LNCaP clone FGC (cell line): ENCODE measurements at places on chromosomes 3 and 15.

- DNase-seq = no peak
These were observed 44.4 kb upstream of the FAN1 start for GRCh38 chr15:30859091-30859874.

- DNase-seq = no peak
These were observed 127.6 kb downstream of the NAALADL2 start for GRCh38 chr3:174986685-174987084.

DNA sequence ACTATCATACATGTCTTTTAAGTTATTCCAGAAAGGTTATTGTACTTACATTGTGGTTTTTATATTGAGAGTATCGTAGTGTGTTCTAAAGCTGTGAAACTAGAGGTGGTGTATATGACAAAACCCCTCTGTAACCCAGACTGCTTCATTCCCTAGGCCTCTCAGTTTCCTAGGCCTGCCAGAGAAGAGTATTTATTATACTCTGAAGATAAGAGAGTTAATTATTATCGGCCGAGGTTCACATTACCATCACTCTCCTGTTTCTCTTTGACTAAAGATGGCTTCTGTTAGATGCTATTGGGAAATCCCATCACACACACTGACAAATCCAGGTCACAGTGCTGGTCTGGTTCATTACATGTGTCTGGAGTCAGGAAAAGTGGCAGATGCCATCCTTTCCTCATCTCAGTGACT lies 20.5 kb downstream of the EXOSC7 start:
- no peak for DNase-seq

- no peak for DNase-seq
These were observed 52.4 kb downstream of the GASK1A start for GRCh38 chr3:43031485-43031884.

DNA sequence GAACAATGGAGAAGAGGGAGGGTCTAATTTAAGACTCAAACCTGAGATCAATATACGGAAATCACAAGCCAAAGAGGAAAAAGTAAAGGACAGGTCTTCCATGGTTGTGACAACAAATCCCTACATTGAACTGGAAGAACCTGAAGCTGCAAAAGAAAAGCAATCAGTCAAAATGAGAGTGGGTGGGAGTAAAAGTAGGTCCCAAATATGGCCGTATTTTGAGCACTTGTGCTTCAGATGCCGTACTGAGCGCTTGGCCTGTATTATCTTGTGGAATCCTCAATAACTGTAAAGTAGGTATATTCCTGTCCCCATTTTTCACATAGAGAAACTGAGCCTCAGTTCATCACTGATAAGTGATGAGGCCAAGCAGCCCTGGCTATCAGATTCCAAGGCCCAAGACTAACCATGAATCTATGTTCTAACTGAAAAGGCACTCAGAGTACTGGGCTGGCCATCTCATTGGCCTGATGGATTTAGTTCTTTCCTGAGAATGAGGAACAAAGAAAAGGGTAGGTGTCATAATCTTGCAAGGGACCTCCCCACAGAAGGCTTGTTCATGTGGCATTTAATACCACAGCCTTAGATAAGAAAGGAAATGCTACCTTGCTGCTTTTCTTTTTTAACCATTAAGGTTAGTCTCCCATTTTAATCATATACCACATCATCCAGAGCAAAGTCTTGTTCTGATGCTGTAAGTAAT lies 52.5 kb downstream of the LRRN1 start:
- no peak for DNase-seq

DNA sequence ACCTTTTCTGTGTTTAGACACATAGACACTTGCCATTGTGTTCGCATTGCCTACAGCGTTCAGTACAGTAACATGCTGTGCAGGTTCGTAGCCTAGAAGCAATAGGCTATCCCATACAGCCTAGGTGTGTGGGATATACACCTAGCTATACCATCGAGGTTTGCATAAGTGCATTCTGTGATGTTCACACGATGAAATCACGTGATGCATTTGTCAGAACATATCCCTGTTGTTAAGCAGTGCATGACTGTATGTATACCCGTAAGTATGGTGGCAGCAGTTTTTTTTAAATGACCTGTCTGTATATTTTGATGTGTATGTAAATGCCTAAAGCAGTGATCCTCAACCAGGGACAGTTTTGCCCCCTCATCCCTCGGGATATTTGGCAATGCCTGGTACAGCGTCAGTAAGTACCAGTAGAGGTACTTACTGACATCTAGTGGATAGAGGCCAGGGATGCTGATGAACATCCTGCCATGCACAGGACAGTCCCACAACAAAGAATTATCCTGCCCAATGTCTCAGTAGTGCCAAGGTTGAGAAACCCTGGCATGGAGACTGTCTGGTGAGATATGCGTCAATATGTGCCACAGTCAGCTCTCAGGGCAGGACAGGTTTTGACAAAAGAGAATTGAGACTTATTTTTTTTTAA lies 129.1 kb downstream of the HCN4 start:
- DNase-seq = peak; percentile 48

DNA sequence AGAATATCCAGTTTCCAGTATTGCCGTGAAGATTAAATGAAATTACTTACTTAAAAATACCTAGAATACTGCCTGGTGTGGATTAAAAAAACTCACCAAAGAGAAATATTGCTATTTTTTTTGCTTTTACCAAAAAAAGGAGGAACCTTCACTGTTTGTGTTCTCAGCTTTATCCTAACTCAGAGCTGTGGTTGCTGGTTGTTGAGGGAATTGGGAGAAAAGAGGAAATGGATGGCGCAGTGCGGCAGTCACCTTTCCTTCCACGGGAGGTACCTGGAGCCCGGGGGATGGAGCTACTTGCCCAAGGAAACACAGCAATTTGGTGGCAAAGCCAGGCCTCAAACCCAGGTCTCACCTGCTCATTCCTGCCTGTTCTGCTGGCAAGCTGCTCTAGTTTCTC lies 270.3 kb downstream of the RPLP1 start:
- DNase-seq = no peak

DNA sequence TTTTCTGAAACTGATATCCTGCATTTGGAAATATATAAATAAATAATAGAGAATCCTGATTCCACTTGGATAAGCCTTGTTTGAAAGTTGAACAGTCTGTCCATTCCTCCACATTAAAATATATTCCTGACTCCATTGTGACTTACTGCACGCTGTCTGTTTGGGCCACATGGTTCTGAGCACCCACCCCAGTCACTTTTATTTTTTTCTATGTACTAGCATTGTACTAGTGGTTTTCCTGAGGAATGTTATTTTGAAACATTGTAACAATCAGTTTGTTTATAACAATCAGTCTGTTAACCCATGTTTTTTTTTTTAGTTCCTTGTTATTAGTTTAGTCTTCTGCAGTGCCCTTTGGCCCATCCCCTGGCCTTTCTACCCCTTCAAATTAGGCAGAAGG lies 87.4 kb upstream of the CCNL1 start:
- no peak for DNase-seq

DNA sequence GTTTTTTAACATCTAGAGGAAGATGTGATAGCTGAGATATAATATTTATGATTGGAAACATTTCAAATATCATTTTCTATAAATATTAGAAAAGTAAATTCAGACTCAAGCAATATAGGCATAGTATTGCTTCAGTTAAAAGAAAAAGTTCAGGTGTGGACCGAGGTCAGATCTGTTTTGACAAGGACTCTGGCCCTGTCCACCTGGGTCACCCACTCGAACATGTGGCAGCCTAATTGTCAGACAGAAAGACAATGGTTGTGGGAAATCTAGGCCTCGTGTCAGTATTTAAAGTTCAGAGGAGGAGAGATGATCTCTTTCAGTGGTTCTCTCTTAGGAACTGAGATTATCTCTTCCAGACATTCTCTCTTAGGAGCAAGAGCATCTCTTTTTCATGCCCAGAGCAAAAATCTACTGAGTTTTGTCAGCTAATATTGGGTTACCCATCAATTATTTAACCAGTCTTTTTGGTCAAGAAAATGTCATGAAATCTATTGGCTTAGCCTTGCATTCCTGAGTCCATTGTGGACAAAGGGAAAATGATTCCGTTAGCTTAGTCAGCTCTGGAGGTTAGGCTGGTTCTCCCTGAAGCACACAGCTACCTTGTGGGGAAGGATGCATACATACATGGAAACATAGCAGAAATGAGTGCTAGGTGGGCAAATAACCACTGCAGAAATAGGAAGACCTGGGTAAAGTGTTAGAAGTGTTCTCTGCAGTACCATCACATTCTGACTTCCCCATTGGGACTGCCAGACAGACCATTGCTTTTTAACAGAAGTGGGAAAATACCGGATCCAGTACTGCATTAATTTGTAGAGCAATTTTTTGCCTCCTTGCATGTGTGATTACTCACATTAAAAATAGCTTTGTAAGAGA lies 343.3 kb downstream of the GRM7 start:
- no peak for DNase-seq

- no peak for DNase-seq
These were observed 1.8 kb downstream of the TLNRD1 start for GRCh38 chr15:81002331-81003096.

- no peak for DNase-seq
These were observed 1070.5 kb downstream of the SI start for GRCh38 chr3:164007765-164008164.

GRCh38 chr3:14418296-14419250 lies 16.2 kb downstream of the SLC6A6 start:
- DNase-seq = no peak

DNA sequence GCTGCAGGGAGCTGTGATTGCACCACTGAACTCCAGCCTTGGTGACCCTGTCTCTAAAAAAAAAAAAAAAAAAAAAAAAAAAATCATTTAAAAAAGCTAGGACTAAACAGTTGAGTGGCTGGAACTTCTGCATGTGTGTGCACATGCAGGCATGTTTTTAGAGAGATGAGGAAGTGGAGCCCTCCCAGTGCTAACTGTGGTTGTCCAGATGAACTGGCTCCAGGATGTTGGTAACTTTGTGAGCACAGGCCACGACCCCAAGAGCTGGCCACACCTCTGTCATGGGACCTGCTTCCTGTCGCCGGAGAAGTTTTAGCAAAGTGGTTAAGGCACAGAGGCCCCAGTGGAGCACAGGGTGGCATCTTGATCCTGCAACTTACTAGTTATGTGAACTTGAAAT lies 27.0 kb downstream of the CHCHD6 start:
- no peak for DNase-seq

DNA sequence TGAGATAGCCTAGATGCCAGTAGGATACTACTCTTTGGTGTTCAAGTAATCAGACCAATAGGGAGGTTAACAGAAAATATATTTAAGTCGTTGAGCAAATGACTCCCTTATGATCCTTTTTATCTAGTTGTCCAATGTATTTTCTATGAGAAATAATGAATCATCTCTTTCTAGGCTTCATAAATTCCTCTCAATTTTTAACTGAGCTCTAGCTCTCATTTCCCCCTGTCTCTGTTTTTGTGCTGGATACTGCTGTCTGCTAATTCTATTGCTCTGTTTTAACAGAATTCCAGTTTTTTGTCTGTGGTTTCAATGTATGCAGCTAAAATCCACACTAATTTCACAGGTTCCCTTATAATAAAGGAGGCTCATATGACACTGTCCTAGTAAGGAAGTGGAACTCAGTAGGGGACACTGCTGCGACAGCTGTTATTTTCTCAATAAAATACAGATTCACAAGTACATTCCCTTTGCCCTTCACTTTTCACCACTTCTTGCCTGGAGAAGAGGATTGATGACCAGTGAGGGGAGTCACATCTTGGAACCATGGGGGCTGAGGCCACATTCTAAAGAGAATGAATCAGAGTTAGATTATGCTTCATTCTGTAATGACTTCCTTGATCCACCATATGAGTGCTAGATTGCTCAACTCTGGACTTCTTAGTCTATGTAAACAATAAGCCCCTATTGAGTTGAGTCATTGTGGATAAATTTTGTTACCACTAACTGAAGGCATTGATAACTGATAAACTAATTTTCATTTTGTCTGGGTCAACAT lies 558.7 kb upstream of the KCNMB2 start:
- DNase-seq = no peak

- no peak for DNase-seq
These were observed 35.6 kb upstream of the MECOM start for GRCh38 chr3:169699070-169699469.

GRCh38 chr15:89785774-89786140 lies 9.6 kb downstream of the MESP2 start:
- no peak for DNase-seq

DNA sequence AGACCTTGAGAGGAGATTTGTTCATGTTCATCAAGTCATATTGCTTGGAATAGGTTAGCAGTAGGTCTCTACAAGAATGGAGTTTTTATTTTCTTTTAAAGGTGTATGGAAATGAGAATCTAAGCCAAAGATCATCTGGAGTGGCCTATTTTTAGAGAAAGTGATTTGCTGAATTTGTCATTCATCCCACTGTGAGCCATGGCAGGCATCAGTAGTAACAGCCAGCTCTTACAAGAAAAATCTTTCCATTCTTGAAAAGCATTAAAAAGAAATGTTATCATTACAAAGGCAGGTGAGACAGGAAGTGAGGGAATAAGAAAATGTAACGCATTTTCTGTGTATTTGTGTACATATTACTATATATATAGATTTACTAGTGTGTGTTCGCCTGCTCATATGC lies 29.6 kb downstream of the STAC start:
- no peak for DNase-seq

- DNase-seq = peak; percentile 53
These were observed 384.1 kb downstream of the CADM2 start for GRCh38 chr3:85342915-85343314.

DNA sequence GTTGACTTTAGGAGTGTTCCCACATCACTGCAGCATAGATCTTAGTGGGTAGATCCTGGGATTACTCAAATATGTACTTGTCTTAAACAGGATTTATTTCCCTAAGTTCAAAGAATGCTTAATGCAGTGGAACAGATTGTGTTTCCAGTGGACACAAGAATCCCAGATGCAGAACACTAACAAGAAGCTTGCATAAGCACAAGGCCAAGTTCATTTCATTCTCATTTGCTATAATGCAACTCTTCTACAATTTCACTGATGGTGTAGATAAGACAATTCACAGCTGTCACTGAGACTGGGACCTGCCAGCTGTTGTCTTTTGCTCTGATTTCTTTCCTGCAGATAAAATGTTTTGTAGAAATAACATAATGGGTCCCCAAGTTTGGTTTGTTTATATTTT lies 225.6 kb downstream of the NFKBIZ start:
- DNase-seq = no peak

DNA sequence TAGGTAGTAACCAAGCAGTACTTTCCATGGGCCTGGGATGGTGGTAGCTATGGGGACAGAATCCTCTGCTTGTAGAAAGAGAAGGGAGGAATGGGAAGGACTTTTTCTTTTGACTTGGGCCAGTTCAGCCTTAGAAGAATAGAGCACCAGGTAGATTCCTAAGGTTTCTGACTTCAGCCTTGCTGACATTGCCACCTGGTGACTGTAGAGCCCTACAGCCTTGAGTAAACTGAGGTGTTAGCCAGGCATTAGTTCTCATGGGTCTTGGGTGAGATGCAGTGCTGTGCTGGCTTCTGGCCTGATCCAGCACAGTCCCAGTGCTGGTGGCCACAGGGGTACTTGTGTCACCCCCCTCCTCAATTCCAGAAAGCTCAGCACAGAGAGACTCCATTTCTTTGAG lies 171.1 kb downstream of the ZBBX start:
- DNase-seq = peak; percentile 23
